AG09309 (cell line): ENCODE measurements at places on chromosomes 5 and 9.
A peak's percentile ranks its signal among the peaks of the same experiment; 100 is the strongest.

GRCh38 chr9:88775037-88775471 is 216.2 kb upstream of the S1PR3 start:
- peak; percentile 94 for DNase-seq

GRCh38 chr5:42784132-42784531 is 27.5 kb downstream of the CCDC152 start:
- DNase-seq, result no peak

DNA sequence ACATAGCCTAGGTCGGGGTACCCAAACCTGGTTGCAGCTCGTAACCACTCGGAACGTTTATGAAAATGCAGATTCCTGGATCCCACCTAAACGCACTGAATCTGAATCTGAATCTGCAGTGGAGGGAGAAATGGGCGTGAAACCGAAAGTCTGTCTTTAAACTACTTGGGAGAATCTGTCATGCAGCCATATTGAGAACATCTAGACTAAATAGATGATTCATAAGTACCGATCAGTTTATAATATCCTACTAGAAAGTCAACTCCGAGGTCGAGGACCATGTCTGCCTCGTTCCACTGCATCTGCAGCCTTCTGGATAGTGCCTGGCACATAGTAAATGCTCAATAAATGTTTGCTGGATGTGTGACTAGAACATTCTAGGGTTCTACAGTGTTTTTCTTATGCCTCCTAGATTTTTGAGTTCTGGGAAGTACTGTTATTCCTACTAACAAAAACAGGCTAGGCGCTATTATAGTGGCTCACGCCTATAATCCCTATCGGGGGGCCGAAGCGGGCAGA is 632 bp downstream of the COQ4 start:
- no peak for DNase-seq

DNA sequence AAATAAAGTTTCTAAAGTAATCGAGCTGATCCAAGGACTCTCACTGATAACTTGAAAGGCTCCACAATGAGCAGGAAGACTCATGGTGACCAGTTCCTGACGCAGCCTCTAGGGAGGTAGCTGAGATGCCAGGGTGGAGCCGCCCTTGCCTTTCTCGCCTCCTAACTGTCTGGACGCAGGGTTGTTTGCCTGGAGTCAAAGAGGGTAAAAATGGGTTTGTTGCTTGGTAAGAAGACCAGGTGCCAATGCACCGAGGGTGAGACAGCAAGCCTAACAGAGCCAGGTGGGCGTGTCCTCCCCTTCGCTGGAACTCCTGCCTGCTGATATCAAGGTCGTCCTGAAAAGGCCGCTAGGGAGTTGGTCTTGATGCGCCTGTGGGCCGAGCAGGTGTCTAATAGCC is 48.6 kb upstream of the FCN1 start:
- no peak for DNase-seq

GRCh38 chr9:136673088-136673974 is 10.6 kb downstream of the EGFL7 start:
- no peak for DNase-seq

DNA sequence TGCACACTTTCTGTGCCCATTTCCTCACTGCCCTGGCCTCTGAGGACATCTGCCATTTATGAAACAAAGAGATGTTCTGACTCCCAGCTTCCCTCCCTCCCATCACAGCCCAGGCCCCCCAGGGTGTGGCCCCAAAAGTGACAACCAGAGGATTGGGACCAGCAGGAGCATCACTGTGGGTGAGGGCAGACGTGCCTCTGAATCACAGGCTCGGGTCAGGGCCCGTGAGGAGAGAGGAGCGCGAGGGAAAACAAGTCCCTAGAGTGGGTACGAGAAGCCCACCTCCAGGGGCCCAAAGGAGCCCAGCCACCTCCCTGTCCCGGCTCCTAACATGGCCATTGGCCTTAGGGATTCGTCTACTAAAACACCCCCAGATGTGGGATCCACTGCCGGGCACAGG is 138.0 kb upstream of the FSTL4 start:
- DNase-seq, result no peak
